ENCODE measurements at places on chromosomes 5 and 9.

DNA sequence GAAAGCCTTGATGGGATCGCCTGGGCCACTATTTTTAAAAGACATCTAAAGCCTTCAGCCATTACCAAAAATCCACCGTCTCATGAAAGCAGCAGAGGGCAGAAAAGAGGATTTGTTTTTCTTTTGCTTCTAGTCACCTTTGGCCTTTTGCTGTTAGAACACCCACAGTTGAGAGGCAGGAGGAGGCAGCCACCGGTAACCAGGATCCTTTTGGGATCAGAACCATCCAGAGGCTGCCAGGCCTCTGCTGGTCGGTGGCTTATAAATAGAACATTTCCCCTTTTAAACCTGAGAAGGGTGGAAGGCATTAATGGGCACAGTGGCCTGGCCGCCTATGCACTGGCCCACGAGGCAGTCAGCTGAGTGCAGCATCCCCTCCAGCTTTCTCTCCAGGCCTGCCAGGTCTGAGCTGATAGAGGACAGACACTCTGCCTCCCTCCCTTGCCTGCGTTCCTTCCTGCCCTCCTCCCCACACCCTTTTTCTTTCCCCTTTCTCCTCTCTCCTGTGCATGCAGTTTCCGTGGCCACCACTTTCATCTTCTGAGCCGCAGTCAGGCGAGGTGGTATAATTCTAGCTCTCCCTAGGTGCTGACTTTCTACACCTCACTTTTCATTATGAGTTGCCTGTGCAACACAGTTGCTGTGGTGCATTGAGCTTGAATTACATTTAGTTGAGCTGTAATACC is 253.4 kb downstream of the ARHGAP26 start:
- DNase-seq, result no peak

GRCh38 chr5:73266176-73266738 is 93.3 kb downstream of the TMEM174 start:
- no peak for DNase-seq

- DNase-seq, result no peak
Measured at GRCh38 chr9:134517069-134517680, 124.4 kb upstream of the COL5A1 start.

DNA sequence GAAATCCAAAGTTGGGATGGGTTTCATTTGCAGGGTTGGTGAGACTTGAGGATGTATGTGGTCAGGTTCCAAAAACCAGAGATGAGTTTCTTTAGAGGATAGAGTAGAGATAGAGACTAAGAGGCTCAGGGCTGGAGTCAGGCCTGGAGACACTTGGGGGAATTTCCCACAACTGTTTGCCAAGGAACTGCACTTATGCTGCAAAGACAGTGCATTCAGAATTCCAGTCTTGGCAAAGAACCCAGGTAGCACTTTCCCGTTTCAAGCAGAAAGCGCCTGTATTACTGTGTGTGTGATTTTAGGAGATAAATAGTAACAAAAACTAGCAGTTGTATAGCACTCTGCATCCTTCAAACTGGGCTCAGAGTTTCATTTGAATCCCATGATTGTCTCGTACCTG is 55.4 kb downstream of the SNCAIP start:
- DNase-seq, result no peak

DNA sequence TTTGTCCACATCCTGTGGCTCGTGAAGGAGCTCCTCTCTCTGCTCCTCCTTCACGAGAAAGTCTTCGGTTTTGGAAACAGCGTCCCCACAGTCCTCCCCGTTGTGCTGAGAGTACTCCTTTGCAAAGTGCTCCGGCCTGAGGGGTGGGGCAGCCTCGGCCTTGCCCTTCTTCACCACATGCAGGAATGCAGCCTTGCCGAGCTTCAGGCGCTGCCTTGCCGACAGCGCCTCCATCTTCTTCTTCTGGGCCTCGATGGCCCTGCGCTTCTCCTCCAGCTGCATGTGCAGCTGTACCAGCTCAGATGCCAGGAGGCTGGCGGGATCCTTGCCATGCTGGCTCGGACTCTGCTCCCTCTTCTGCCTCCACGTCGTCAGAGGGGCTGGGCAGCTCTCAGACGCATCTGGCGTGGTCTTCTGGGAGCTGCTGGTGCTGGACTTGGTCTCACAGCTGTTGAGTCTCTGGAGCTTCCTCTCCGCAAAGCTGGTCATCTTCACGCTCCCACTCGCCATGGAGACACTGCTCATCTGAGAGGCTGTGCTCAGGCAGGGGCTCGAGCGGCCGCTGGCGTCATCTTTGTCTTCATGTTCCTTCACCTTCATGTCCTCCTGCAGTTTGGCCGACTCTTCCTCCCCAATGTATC is 85.5 kb downstream of the CAMSAP1 start:
- no peak for DNase-seq

DNA sequence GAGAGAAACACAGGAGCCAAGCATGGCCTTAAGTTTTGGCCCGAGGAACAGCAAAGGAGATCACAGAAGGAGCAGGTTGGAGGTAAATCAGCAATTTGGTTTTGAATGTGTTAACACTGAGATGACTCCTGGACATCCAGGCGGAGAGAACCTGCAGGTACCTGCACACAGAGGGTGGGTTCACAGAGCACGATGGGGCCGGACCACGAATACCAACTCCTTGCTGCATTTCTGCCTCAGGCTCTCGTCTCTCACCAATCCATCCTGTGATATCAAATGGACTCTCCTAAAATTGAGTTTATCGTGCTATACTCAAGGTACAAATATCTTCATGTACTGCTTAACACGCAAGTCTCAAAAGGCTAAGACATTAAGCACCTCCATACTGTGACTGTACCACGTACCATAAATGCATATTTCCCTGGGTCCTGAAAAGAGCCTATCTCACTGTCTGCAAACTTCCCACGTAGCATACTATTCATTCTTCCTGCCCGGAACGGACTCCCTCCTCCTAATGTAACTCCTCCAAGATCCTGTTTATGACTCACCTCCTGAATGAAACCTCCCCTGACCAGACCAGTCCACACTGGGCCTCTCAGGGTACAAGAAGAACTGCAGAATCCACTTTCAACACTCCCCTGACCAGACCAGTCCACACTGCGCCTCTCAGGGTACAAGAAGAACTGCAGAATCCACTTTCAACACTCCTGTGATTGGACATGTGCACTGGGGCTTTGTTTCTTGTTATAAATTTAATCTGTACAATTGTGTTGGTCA is 380.8 kb upstream of the RFX3 start:
- peak; percentile 5 for DNase-seq

- peak; percentile 75 for DNase-seq
Measured at GRCh38 chr9:114538241-114538640, 33.0 kb upstream of the WHRN start.

- DNase-seq, result no peak
Measured at GRCh38 chr5:172488221-172488620, 33.9 kb upstream of the SH3PXD2B start.

GRCh38 chr5:148849461-148849860 is 23.1 kb downstream of the ADRB2 start:
- no peak for DNase-seq

- DNase-seq, result no peak
Measured at GRCh38 chr5:83146441-83146840, 69.1 kb downstream of the XRCC4 start.

DNA sequence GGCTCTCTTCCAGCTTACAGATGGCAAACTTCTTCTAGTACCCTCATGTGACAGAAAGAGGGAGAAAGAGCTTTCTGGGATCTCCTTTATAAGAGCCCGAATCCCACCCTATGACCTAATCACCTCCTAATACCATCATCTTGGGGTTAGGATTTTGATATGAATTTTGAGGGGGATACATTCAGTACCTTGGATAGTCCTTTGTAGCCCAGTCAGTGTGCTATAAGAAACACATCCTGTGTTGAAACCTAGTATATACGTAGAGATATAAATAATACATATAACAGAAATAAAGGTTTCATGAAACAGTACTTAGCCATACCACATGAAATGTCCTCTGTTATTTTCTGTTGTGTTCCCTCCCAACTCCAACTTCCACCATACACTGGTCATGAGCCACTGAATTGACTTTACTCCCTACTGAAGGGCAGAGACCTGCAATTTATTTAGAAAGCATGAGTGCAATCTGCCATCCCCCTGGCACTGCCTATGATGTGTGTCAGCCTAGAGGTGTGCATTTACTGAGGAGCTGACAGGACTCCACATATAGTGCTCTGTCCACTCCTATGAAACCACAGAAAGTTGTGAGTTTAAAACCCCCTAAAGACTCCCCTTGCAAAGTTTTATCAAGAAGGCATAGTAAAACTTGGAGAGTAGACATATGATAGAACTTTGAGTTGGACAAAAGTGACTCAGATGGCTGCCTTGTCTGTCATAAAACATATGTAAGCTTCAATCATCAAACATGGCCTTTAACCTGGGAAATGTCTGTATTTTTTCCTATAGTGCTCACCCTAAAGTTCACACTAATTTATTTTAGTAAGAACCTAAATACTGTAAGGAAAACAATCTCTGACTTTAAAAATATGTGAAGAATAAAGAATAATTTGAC is 12.8 kb downstream of the PIP5K1B start:
- no peak for DNase-seq

GRCh38 chr9:107685376-107685775 is 195.8 kb upstream of the KLF4 start:
- DNase-seq, result no peak

GRCh38 chr5:100757618-100758017 is 145.5 kb downstream of the ST8SIA4 start:
- no peak for DNase-seq

- no peak for DNase-seq
Measured at GRCh38 chr5:30500513-30500912, 693.0 kb upstream of the CDH6 start.
